ENCODE measurements at places on chromosomes 5 and 9. TPM values are rescaled to one million over a fixed set of nuclear protein-coding genes. Genes with fewer than 3 reads are reported as not detected.
A peak's percentile ranks its signal among the peaks of the same experiment; 100 is the strongest.

DPYSL3 gene
- 3.7 TPM for total RNA-seq

DNA sequence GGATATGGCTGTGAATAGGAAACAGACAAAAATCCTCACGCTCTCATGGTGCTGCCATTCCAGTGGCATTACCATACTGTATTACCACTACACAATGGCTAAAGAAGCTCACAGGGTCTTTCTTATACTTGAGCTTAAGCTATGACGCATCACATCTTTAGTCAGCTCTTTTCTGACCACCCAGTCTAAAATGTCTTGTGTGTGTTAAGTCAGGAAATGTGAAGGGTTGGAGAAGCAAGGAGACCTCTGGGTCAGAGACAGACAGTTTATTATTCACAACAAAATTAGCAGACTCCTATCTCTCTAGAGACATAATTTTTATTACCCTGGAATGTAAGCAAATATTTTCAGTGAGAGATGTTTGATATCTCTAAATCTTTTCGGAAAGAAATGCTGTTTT lies 1583.2 kb upstream of the WWC1 start:
- no peak for DNase-seq

RGMB gene
- 6.8 TPM for total RNA-seq

- DNase-seq, result no peak
These were observed 53.4 kb upstream of the PAM start for GRCh38 chr5:102701748-102702147.

DNA sequence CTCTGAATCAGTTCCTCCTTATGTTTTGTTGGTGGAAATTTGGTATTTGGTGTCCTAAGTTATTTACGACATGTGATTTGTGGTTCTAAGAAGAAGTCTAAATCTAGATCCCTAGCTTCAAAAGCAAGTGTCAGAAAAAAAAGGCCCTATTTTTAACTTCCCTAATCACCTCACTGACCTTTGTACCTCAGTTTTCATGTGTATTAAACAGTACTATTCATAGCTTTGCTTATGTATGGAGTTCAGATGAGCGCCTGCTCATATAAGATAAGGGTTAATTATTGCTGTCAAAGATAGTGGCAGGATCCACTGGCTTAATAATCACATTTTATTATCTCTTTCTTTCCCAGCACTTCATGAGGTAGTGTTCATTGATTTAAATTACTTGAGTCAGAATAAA lies 318.2 kb downstream of the PARP8 start:
- DNase-seq, result no peak

- DNase-seq, result no peak
These were observed 34.4 kb downstream of the P4HA2 start for GRCh38 chr5:132193165-132193694.

ECM2 gene
- 0.90 TPM for total RNA-seq

- no peak for DNase-seq
These were observed 67.9 kb upstream of the TNFSF8 start for GRCh38 chr9:114998326-114998725.

PTGER4 gene
- total RNA-seq, result 6.1 TPM

FOXI1 gene
- total RNA-seq, result not detected

POLR3G gene
- total RNA-seq, result 7.4 TPM

DNA sequence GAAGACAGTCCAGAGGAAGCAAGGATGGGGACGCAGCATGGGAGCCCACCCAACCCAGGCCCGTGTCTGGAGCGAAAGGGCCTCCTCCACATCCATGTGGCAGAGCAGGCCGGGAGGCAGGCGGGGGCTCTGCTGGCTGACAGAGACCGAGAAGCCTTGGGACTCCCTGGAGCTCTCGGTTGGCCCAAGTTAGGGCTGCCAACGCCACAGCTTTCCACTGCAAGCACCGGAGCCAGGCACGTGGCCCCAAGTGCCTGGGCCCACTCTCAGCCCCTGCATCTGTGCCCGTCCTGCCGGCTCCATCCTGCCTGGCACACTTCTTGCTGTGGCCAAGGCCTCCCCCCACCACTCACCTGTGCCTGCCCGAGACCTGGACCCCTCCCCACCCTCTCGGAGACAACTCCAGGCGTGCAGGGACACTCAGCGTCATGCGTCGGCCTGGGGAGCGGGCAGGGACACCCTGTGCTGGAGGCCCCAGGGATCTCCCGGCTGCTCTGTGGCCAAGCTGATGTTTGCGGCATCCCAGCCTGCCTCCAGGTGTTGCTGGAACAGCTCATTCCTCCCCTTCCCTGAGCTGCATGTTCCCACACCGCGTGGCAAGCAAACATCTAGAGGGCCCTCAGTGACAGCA lies 31.5 kb downstream of the SLC6A3 start:
- no peak for DNase-seq

PDE8B gene
- total RNA-seq, result not detected

PCDHB5 gene
- total RNA-seq, result 0.26 TPM

NACC2 gene
- total RNA-seq, result 14.0 TPM

DNA sequence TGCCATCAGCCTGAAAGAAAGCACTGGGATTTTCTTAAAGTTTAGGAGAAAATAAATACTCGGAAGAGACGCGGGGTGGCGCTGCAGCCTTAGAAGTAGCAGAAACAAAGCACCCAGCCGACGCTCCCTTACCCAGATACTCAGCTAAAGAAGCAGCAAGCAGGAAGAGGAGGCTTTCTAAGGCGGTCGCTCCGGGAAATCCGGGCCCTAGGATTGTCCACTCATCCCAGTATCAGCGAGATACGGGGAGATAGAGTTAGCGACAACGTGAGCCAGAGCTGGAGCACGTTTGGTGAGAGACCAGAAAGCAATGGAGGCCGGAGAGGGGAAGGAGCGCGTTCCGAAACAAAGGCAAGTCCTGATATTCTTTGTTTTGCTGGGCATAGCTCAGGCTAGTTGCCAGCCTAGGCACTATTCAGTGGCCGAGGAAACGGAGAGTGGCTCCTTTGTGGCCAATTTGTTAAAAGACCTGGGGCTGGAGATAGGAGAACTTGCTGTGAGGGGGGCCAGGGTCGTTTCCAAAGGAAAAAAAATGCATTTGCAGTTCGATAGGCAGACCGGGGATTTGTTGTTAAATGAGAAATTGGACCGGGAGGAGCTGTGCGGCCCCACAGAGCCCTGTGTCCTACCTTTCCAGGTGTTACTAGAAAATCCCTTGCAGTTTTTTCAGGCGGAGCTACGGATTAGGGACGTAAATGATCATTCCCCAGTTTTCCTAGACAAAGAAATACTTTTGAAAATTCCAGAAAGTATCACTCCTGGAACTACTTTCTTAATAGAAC lies at the start of gene PCDHB2:
TSS of gene PCDHB2 (plus strand) at position 135 of the 782 bp plus-strand sequence. CDS start at position 311, 176 bp downstream.
- DNase-seq, result peak; percentile 15

SCGB3A2 gene
- total RNA-seq, result not detected

SLC35A4 gene
- total RNA-seq, result 13.2 TPM

CCDC152 gene
- under 0.01 TPM for total RNA-seq

- no peak for DNase-seq
These were observed 43.2 kb upstream of the BRINP1 start for GRCh38 chr9:119412399-119412798.

DNA sequence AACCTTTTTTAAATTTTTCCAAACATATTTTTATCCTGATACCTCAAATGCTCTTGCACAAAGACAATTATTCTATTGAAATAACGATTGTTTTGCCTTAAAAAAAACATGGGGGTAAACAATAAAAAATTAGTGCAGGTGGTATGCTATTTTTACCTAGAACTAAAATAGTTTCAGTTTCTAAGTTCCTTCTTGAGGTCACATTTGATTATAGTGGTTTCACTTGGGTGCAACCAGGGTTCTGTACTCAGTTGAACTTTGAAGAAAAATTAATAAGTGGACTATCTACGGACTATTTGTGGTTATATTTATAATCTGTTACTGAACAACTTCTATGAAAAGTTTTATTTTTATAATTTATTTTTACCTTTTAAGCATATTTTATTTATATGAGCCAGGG lies 387.1 kb upstream of the IZUMO3 start:
- no peak for DNase-seq

SLC27A4 gene
- total RNA-seq, result 19.7 TPM

DNA sequence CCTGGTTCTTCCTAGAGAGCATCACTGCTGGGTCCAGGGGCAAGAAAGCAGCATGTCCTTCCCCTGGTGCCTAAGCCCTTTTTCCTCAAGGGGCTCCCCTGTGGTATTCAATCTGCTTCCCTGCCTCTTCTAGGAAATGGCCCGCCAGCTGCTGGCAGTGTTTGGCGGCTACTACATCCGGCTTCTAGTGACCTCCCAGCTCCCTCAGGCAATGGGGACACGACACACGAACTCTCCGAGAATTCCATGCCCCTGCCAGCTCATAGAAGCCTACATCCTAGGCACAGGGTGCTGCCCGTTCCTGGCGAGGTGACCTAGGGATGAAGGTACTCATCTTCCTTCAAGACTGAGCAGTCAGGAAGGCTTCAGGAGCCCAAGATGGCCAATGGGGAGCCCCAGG lies 14.6 kb downstream of the TEX53 start:
- DNase-seq, result no peak

GRCh38 chr9:114263853-114264510 lies 58.9 kb upstream of the ORM1 start:
- DNase-seq, result no peak

DNA sequence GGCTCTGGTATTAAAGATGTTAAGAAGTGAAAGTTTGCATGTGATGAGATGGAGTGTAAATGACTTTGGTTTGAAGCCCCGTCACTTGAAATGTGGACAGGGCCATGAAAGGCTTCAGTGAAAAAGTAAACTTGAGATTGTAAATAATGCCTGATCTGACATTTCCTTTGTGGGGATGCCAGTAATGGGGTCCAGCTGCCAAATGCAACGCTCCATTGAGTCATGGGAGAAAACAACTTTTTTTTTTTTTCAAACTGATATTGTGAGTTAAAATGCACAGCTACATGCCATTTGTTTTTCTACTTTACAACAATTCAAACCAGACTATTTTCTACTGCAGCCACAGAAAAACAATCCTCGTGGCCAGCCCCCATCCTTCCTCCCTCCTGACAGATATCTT lies 327.0 kb upstream of the TNC start:
- DNase-seq, result no peak

IL5 gene
- total RNA-seq, result not detected

PCDHGA7 gene
- 0.51 TPM for total RNA-seq

- no peak for DNase-seq
These were observed 70.3 kb downstream of the DAB2IP start for GRCh38 chr9:121721770-121722169.

SPATA6L gene
- total RNA-seq, result 2.6 TPM

DNA sequence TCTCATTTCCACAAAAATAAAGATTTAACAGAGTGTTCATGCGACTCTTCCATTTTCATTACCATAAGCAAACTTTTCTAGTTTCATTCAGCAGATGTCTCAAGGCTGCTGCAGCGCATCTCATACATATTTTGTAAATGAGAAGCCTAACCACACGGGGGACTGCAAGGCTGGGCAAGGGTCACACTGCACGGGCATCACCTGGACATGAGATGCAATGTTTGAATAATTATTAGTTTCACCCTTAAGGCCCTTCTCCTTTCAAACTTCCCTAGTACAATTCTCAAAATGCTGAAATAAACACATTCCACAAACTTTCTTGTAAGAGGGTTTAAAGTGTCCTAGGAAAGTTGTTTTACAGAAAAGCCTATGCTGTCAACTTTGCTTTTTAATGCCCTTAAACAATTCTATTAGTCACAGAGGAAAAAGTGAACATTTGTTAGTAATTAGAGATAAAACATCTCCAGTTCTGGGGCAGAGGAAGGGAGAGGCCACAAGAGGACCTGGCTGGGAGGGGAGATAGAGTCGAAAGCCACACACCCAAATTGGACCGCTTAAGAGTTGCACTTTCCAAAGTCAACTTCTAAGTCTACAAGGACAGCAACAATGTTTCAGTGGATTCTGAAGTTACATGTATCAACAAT lies 1.3 kb downstream of the DENND1A start:
- peak; percentile 12 for DNase-seq

VCAN gene
- total RNA-seq, result 7.8 TPM

- no peak for DNase-seq
These were observed 176.1 kb downstream of the GABRG2 start for GRCh38 chr5:162243651-162244050.

DNA sequence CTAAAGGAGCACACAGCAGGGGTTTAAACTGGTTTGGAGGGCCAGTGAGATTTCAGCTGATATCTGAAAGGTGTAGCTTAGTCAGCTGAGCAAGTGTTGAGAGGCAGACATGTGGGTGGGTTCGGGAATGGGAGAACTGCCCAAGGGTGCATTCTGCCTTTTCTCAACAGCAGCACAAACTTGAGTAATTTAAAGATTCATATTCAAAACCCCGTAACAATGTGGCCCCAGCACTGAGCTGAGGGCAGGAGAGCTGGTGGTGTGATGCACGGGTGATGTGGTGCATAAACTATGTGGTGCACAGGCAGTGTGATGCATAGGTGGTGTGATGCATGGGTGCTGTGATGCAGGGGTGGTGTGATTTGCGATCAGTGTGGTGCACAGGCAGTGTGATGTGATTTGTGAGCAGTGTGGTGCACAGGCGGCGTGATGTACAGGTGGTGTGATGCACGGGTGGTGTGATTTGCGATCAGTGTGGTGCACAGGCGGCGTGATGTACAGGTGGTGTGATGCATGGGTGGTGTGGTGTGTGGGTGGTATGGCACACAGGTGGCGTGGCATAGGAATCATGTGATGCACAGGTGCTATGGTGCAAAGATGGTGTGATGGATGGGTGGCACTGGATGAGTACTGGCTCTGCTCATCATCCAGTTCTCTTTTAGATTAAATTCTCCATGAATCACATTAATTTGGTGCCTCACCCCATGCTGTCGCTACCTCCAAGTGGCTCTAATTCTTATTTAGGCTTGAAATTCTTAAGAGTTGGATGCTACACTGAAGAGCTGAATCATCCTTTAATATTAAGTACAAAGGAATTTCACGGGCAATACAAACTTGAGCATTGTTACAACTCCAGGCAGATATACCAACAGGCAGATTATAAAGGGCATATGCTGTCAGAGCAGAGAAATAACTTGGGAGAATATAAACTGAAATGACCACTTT lies 53.6 kb downstream of the DAP start:
- DNase-seq, result no peak

DNA sequence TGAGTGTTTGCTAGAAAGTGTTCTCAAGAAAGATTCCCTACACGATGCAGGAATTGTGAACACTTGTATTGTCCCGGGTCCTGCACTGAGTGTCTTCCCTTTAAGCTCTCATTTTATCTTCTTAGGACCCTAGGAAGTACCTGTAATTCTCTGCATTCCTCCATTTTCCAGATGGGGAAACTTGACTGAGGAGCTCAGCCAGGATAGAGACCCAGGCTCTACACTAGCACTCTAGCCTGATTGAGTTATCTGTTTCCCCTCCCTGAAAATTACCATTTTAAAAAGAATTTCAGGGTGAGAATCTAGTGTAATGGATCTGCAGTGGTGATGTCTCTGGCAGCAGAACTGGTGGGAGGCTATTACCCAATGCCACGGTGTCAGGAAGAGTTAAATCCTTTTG lies 453.9 kb downstream of the KDM4C start:
- DNase-seq, result no peak

DNA sequence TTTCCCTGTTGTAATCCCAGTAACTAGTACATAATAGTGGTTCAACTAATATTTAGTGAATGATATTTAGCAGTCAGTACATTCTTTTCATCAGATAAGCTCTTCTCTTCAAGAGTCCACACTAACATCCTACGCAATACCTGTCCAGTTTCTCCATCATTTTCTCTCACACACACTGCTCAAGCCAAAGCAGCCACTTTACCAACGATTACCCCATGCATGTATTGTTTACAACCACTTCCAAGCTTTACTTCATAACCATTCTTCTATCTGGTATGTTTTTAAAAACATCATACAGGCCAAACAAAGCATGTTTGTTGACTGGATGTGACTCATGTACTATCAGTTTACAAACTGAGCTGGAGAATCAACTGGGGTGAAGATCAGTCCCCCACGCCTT lies 7.3 kb downstream of the UBTD2 start:
- peak; percentile 82 for DNase-seq

- DNase-seq, result no peak
These were observed 273 bp upstream of the SUB1 start for GRCh38 chr5:32585122-32585445.
